KG1 (cell line): ENCODE measurements at places on chromosomes 7 and 10.

- DNase-seq = no peak
Measured at GRCh38 chr10:16853201-16853600, 36.0 kb upstream of the RSU1 start.

- DNase-seq = no peak
Measured at GRCh38 chr10:113557424-113557862, 4.6 kb downstream of the HABP2 start.

GRCh38 chr10:100007231-100008141, 2.3 kb downstream of the DNMBP start:
- DNase-seq = no peak

GRCh38 chr10:116067825-116068224, 205.2 kb downstream of the GFRA1 start:
- DNase-seq = no peak

DNA sequence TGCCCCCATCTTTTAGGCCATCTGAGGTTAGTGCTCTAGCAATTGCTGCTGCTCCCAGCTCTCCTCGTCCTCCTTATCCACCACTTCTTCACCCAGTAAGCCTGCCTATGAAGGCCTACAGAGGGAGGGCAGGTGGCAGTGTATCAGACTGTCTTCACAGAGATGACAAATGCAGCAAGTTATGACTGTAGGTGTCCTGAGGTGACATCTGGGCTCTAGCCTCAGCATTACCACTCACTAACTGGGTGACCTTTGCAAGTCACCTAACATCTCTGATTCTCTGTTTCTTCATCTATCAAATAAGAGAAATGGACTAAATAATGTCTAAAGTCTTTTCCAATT, 151.6 kb downstream of the NOC3L start:
- DNase-seq = no peak

DNA sequence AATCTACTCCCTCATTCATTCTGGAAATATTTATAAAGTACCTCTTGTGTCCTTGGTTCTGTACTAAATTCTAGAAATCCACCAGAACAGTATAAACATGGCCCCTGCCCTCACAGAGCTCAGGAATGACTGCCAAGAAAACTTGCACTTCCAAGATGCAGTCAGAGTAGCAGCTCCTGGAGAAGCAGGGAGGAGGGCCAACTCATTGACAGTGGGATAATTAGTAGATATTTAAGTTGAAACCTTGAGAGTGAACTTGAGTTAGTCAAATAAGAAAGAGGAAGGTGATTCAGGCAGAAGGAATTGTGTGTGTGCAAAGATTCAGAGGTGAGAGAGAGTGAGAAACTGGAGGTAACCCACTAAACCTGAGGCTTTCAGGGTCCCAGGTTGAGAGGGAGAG, 182.2 kb upstream of the INHBA start:
- no peak for DNase-seq

GRCh38 chr7:40211276-40212003, 76.6 kb downstream of the SUGCT start:
- no peak for DNase-seq

DNA sequence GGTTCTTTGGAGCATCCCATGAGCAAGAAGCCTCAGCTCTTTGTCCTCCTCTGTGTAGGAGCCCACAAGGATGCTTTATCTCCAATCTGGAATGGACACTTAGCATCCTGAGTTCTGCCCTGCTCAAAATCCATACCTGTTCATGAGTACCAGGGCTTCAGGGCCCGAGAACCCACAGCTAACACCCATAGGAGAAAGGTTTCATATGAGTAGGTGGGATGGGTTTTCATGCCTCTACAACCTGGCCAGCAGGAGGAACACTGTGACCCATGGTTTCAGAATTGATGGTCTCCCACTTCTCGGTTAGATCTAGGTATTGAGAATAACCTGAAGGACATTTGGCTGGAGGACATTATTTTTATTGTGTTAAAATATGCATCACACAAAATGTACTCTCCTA, 57.8 kb downstream of the TBXAS1 start:
- DNase-seq = no peak

GRCh38 chr7:79868010-79868409, 266.6 kb upstream of the GNAI1 start:
- no peak for DNase-seq

- DNase-seq = no peak
Measured at GRCh38 chr7:134016223-134016941, 110.8 kb upstream of the LRGUK start.

GRCh38 chr10:63671317-63671937, 150.2 kb downstream of the REEP3 start:
- DNase-seq = no peak

DNA sequence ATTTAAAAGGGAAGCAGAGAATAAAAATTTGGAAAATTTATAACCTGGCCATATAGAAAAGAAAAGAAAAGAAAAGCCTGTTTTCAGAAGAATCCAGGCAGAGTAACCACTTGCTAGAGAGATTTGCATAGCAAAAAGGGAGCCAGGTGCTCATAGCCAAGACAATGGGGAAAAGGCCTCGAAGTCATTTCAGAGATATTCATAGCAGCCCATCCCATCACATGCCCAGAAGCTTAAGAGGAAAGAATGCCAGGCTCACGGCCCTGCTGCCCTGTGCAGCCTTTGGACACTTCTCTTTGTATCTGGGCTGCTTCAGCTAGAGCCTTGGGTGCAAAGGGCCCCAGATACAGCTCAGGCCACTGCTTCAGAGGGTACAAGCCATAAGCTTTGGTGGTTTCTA, 159.8 kb downstream of the CCDC7 start:
- no peak for DNase-seq

DNA sequence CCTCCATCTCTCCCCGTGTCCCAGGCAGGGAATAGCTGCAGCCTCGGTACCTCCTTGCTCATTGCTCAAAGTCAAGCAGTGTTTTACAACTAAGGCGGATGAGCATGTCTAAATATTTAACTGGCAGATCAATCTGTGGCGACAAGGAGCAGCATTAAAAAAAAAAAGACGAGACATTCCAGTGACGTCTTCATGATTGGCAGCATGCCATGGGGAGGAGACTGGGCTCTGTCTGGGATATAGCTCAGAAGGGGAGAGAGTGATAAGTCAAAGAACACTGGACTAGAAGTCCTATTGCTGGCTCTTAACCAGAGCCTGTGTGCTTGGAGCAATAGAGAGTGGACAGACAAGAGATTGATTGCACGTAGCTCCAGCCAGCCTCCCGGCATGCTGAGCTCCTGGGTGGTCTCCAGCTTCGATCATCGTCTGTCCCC, 287.5 kb upstream of the PODXL start:
- no peak for DNase-seq

DNA sequence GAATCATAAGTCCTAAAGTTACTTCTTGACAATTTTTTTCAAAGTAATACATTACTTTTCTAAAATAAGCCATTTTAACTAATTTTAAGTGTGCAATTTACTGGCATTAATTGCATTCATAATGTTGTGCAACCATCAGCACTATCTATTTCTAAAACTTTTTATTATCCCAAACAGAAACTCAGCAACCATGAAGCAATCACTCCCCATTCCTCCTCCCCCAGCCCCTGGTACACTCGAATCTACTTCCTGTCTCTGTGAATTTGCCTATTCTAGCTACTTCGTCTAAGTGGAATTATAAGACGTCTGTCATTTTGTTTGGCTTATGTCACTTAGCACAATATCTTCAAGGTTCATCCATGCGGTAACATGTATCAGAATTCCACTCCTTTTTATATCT, 84.9 kb downstream of the MKX start:
- DNase-seq = no peak

GRCh38 chr10:120749072-120749471, 102.1 kb upstream of the WDR11 start:
- DNase-seq = no peak

DNA sequence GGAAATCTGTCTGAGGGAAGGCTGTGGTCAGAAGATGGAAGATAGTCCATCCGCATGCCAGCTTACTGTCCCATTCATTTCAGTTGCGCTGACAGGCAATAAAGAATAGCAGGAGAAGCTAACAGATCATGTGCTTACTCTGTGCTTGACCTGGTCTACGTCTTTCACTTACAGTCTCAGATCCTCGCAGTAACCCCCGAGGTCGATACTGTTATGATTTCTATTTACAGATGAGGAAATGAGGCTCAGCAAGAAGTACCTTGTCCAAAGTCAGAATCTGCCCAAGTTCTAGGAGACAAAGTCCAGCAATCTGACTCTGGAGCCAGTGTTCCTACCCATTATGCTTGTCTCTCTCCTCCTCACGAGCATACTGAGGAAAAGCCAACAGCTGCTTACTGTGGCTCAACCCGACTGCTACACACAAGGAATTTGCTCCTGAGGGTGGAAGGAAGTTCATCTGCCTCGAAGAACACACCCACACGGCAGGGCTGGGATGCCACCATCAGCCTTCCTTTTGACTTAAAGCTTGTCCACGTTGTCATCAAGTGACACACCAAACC, 74.2 kb downstream of the MINPP1 start:
- no peak for DNase-seq

GRCh38 chr7:105799677-105800076, 76.7 kb downstream of the ATXN7L1 start:
- DNase-seq = no peak

GRCh38 chr10:98293550-98294269, 25.7 kb upstream of the LOXL4 start:
- no peak for DNase-seq

DNA sequence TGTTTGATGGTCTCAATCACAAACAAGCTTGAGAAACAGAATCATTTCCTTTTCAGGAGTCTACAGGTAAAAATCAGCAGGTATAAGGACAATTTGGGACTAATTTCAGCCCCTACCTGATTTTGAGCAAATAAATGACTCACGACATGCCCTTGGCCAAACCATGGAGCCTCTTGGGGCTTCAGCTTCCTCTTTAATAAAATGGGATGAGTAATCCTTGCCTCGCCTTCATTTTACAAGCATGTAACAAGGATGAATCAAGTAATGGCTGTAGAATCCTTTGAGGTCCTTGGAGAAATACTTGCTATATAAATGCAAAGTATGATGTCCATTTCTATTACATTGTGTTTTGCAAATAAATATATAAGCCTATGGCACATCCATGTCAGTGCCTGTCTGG, 212.8 kb upstream of the PODXL start:
- no peak for DNase-seq

GRCh38 chr7:128939075-128939860, 1.5 kb downstream of the IRF5 start:
- no peak for DNase-seq

DNA sequence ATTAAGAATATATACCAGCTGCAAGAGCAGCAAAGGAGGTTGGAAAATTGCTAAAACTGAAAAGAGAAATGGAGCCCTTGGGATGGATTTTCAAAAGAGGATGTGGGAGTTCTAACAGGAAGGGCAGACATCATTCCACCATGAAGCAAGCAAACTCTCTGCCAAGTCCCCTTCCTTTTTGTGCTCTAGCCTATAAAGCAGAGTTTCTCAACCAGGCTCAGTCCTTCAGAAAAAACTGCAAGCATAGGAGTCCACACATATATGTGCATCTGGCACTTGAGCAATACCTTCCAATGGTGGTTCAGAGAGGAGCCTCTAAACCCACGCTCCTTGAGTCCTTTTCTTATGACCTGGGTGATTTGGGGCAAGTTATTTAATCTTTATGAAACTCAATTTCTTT, 98.6 kb upstream of the MKX start:
- DNase-seq = no peak

GRCh38 chr7:100432621-100433275, 3.1 kb downstream of the MEPCE start:
- no peak for DNase-seq

DNA sequence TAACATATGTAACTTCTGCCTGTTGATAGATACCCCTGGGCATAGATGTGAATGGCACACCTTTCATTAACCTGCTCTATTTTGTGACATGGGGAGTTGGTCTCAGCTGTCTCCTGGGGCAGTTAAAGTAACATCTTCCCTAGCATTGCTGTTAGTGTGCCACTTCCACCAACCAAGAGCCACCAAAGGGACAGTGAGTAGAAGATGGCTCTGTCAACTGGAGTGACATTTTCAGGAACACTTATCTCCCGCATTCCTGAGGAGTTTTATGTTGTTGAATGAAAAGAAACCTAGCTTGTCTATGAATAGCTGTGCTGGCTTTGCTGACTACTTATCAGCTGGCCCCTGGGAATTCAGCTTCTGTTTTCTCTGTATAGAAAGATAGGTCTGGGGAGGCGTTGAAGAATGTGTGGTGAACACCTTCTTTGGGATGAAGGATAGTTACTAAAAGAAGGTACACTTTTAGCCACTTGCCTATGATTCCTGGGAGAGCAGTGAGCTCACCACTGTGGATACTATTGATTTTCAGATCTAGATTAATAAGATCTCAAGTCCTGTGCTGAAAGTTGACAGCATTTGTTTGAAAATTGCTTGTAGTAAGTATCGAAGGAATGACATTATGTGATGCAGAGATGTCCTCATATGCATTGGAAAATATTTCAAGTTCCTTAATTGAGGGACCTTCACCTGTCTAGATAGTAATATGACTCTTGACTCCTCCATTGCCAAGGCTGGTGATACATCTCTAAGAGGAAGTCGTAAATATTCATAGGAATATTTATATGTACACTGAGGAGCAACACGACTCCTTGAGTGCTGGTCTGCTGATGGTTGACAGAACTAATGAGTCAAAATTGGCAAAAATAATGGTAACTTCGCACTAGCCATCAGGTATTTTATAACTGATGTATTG, 7.6 kb downstream of the STARD3NL start:
- DNase-seq = no peak

DNA sequence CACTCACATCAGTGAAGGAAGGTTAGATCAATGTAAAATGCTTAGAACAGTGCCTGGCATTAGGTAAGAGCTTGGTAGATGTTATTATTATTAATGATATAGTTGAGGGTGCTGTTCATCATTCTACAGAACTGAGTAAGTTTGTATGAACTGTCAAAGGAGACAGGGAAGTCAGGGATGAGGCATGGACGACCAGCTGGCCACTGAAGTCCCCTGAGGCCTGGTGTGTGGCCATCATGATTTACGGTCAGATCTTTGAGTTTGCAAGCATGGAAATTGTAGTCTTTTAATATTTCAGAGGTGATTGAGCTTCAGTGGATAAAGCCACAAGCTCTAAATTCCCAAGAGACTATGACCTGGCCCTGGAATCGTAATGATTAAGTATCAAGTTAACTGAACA, 6.9 kb downstream of the ARMC3 start:
- DNase-seq = no peak

GRCh38 chr7:22332461-22332870, 24.5 kb downstream of the RAPGEF5 start:
- no peak for DNase-seq

DNA sequence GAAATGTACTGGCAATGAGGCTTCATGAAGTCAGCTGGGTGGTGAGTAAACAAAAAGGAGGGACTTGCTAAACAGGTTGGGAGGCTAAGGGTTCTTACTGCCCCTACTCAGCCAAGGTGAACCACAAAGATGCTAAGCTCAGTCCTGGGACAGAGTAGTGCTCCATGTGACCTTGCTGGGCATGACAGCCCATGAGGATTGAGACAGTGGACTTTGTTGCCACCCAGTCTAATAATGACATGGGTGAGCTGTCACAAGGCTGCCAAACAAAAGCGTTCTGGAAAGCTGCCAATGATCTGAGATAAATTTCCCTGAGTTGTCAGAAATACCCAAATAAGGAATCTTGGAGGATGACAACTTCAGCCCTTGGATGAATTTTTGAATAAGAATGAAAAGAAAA, 75.2 kb downstream of the CLEC2L start:
- no peak for DNase-seq

GRCh38 chr10:22560096-22560912, 154.1 kb downstream of the PIP4K2A start:
- no peak for DNase-seq
